CD4-positive, alpha-beta T cell treated with Interleukin-12 subunit alpha and Interleukin-12 subunit beta, for 1 hour (primary cell): ENCODE measurements at places on chromosomes 7 and 10.

- DNase-seq, result no peak
Measured at GRCh38 chr10:1163204-1163660, 107.0 kb downstream of the WDR37 start.

DNA sequence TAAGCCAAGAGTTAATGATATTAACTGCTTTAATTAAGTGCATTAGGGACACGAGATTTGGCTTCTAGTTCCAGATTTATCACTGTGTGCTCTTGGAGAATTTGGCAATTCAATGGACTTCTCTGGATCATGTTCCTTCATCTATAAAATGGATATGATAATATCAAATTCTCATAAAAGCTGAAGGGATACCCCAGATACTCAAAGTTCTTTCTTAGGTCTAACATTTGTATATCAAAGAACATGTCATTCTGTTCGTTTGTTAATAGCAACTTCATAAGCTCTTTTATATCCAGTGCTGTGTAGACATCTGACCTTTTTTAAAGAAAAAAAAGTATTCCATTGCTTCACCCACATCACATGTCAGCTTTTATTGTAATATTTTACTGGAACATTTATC, 54.6 kb upstream of the HDAC9 start:
- DNase-seq, result no peak

- no peak for DNase-seq
Measured at GRCh38 chr7:151819866-151820265, 57.0 kb downstream of the PRKAG2 start.

GRCh38 chr7:39428221-39428620, 138.0 kb upstream of the YAE1 start:
- DNase-seq, result no peak

DNA sequence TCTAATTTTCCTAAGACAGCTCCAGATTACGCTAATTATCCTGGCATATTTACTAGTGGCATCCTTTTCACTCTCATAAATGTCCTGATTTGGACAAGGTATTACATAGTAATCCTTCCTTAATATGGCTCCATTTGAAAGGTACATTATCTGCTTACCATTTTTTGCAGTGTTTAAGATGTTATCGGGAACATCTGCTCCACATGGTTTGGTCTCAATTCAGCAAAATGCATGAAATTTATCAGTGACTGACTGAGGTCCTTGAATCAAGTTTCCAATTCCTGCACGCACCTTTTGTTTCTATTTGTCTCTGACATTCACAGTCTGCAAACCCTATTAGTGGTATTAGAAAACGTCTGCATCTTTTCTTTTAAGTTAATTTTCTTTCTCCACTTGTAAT, 384.1 kb upstream of the KIAA1217 start:
- DNase-seq, result no peak

- no peak for DNase-seq
Measured at GRCh38 chr7:129804111-129804889, 148.5 kb downstream of the UBE2H start.

DNA sequence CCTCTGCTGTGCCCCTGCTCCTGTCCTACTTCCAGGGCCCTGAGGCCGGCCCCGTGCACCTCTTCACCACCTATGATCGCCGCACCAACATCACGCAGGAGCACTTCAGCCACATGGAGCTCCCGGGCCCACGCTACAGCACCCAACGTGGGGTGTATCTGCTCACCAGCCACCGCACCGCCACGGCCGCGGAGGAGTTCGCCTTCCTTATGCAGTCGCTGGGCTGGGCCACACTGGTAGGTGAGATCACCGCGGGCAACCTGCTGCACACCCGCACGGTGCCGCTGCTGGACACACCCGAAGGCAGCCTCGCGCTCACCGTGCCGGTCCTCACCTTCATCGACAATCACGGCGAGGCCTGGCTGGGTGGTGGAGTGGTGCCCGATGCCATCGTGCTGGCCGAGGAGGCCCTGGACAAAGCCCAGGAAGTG, 1.8 kb downstream of the RBP3 start:
- DNase-seq, result no peak

- no peak for DNase-seq
Measured at GRCh38 chr10:127024685-127025435, 119.6 kb downstream of the DOCK1 start.

DNA sequence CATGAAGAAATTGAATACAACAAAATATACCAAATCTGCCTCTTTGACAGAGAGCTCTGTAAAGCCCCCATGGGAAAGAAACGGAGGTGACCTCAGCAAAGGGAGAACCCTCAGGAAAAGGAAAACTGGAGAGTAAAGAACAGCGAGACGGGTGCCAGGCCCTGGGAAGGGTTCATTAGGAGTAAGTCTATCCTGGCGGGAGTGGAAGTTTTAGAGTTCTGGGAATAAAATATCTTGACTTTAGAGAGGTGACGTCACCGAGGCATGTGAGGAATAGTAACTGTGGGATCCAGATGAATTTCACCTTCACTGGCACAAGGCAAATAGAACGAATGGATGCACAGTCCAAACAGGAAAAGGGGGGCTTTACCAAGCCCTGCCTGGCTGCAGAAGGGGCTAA, 362.8 kb upstream of the IGFBP3 start:
- no peak for DNase-seq

GRCh38 chr10:72333112-72334015, 21.4 kb downstream of the DNAJB12 start:
- no peak for DNase-seq

DNA sequence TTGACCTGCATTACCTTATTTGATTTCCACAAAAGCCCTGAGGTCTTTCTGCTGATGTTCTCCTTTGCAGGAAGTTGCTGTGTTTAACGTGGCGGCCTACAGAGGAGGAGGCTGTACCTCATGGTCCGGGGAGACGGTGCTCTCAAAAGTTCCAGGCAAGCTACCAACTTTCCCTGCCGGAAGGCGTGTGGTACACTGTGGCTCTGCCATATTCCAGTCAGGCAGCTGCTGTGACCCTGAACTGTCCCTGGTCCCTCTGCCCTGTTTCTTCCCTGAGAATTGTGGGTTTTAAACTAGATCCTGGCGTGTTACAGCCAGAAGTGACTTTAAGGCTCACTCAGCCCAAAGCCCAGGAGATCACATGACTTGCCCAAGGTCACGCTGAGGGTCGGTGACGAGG, 139.2 kb downstream of the TEX36 start:
- no peak for DNase-seq

DNA sequence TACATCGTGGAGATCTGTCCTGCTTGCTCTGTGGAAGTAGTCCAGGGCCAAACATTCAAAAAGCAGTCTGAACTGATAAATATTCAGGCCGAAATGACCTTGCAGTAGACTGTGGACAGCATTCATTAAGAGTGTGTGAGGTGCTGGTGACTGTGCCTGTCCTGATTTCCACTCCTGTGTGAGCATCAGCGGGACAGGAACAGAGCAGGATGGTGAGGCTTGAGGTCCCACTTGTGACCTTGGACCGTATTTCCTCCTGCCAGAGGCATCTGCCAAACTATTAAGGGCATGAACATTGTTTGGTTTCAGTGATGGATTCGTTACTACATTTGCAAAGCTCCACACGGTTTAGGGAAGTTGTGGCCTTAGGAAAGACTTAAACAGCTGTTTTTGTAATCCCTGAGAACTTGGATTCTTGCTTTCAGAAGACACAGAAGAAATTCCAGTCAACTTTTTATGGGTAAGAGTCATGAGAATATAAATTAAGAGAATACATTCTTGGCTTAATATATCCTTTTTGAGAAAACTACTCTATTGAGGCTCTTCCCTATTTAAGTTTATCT, 32.8 kb downstream of the CCNY start:
- DNase-seq, result no peak

DNA sequence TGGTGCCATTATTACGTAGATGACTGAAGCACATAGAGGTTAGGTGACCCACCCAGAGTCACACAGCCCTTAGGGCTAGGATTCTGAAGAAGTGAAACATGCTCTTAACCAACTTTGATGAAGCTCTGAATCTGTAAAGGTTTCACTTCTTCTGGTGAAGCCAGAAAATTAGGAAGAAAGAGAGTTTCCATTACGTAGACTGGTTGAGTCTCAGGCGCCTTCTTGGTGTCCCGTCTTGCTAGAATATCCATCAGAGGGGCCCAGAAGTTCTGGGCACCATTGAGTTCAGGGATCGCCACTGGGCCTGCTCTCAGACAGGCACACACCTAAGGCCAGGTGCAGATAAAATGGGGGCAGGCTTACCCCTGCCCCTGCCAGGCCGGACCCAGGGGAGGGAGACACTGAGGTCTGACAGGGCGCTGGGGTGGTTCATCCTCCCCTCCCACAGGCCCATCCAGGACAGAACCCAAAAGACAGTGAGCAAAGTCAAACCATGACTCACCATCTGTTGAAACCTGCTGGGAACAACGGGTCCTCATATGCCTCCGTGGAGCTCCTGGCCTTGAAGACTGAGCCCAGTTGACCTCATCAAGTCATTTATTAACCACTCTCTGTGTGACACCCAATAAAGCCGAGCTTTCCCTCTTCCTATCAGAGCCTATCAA, 33.2 kb downstream of the DRGX start:
- peak; percentile 4 for DNase-seq

DNA sequence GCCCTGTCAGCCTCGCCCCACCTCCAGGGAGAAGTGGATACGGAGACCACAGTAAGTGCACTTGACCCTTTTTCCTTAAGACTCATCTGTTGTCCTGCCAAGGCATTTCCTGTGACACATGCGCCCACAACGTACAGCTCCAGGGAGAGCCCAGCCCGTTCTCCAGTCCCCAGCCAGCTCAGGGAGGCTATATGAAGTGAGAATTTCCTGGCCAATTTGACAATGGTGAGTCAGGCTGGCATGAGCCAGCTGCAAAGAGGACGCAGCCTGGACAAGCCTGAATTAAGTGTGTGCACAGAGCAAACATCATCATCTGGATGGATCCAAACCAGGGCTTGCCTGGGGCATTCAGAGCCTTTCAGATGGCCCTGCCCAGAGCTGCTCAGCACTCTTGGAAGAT, 244.8 kb downstream of the KCNMA1 start:
- DNase-seq, result no peak

DNA sequence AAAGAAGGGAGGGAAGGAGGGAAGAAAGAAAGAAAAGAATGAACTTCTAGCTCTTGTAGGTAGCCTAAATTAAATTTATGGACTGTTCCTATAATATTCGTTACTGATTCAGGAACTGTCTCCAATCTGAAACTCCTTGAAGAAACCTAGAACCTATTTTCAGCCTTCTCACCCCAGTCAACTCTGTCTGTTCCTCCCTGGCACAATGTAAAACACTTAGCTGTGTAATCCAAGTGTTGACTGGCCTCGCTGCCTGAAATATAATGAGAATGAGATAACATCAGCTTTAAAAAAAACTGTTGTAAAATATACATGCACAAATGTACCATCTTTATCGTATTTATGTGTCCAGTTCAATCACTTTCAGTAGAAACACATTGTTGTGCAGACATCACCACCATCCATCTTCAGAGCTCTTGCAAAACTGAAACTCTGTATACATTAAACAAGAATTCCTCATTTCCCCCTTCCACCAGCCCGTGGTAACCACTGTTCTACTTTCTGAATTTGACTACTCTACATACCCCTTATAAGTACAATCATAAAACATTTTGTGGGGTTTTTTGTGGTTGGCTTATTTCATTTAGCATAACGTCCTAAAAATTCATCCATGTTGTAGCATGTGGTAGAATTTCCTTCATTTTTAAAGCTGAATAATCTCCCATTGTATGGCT, 6.3 kb upstream of the C7orf33 start:
- DNase-seq, result no peak

GRCh38 chr10:79025199-79025832, 43.5 kb upstream of the ZMIZ1 start:
- DNase-seq, result peak; percentile 55

DNA sequence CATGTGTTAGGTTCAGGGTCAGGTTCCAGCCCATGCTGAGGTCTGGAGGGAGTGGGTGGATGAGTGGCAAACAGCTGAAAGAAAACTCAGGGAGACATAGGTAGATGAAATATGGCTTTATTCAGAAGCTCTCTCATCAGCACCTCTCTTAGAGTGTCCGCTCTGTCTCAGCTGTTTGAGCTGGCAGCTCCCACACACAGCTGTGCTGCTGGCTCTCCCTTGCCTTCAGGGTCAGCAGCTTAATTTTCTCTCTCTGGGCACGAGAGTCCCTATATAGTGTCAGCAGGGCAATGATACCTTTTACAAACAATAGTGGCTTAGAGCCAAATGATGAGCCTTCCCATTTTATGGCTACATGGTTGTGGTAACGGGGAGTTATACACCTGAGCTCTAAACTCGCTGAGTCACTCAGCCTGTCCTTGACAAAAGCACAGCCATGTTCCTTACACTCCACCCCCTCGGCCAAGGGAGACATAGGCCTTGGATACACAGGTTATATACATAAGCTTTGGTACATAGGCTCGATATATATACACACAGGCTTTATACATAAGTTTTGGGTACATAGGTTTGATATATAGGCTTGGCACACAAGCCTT, 10.4 kb downstream of the RNF133 start:
- no peak for DNase-seq

DNA sequence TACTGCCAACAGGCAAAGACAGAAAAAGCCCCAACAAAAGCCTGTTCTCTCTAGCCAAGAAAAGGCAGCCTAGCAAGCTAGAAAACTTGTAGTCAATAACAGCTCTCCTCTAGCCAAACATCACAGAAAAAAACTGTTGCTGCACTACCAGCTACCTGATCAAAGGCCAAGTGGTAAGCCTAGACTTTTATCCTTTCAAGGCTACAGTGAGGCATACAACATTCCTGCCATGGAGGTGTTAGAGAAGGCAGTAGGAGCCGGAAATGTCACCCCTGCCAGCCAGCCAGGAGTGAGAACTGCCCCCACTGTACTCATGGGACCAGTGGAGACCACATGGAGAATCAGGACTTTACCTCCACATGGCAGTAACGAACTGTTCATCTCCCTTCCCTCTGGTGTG, 31.2 kb downstream of the CCDC126 start:
- no peak for DNase-seq

DNA sequence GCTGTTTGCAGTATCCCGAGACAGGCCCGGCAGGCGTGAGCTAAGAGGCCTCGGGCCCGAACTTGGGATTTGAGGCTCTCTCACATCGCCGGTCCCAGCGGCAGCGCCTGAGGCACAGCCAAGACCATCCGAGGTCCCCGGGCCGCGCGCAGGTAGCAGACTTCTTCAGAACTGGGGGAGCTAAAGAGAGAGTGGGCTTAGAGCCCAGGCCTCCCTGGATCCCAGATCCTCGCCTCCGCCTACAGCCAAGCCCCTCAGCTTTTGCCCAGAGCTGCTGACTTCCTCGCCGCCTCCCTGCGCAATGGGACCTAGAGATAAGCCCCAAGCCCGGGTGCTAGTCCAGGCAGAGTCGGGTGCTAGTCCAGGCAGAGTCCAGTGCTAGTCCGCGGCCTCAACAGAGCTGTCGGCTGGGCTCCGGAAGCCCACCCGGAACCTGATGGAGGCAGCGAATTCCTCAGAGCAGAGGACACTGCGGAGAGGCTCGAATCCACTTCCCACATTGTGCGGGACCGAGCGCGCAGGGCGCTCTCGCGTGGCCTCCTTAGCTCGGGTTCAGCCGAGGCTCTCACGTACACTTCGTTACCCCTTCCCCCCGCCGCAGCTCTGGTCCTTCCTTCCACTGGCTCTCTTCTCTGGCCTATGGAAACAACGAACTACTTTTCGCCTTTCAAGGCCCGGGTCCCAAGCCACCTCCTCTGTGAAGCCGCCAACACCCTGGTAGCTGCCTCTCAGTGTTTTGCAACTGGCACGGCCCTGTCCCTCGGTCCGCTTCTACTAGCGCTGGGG, 5.8 kb downstream of the LBX1 start:
- DNase-seq, result no peak

GRCh38 chr7:127766831-127767459, 115.0 kb downstream of the SND1 start:
- peak; percentile 2 for DNase-seq

GRCh38 chr10:15201589-15202300, 33.3 kb upstream of the NMT2 start:
- no peak for DNase-seq

- no peak for DNase-seq
Measured at GRCh38 chr10:12792889-12793556, 208.5 kb downstream of the CCDC3 start.

GRCh38 chr7:140640727-140641523, at the start of gene DENND2A:
DENND2A (minus strand) TSS chr7:140640813; CDS start chr7:140602397, 38,416 bp downstream.
- DNase-seq, result no peak
